ENCODE measurements at places on chromosomes 4 and X.
A peak's percentile ranks its signal among the peaks of the same experiment; 100 is the strongest.

DNA sequence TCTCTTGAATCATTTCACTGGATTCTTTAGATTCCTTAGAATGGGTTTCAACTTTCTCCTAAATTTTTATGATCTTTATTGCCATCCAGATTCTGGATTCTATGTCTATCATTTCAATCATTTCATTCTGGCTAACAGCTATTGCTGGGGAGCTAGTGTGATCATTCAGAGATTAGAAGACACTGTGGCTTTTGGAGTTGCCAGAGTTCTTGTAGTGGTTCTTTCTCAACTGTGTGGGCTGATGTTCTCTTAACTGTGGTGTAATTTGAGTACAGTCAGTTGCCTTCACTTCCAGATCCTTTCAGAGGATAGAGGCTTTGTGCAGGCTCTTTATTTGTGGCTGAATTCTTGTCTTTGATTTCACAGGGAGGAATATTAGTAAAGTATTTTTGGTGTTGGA lies 12.1 kb upstream of the CSN2 start:
- DNase-seq = no peak

DNA sequence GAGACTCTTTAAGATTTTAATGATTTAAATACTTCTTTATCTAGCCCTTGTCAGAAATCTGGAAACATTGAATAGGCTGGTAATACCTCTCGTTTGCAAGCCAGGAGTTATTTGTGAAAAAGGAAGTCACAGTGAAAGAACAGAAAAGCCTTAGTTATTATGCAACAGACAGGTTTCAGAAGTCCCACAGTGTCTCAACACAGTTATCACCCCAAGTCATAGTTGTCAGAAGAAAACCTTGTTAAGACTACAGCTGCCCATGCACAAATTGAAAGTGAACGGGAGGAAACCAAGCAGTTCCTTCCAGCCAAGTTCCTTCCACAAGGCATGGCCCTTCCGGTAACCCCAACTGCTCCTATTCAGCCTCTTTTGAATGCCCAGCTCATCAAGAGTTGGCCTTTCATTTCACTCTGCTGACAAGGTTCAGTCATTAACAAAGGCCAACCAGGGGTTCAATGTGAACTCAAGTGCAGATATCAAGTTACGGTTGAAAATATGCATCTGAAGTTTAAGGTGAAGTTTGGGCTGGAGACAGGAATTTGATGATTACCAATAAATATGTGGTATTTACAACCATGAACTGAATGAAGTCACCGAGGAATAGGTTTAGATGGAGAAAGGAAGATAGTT lies 15.6 kb downstream of the ALPK1 start:
- DNase-seq = no peak

DNA sequence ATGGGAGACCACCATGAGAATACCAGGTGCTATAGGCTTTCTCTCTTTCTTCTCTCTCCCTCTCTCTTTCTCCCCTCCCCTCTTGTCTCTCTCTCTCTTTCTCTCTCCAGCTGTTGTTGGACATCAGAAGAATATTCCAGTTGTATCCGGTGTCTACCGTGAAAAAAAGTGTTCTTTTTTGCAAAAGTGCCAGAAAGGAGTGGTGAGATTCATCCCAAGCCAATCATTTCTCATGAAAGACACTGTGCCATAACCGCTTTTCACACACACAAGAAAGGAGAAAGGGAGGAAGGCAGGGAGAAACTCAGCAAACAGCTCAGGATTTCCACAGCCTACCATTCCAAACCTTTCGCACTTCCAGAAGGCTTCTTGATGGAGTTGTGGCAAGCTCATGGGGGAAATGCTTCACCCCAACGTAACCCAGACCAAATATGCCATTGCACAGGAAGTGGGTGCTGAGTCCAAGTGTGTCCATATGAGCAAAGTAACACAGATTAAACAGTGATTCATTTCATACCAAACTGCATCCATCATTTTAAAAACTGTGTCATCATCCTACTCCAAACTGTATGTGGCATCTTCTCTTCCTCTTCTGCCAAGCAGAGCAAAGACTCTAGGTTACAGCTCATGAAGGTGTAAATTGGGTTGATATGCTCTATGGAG lies 224.0 kb downstream of the APBB2 start:
- no peak for DNase-seq

GRCh38 chr4:180710628-180711337 lies 1532.4 kb upstream of the TENM3 start:
- DNase-seq = no peak

GRCh38 chr4:110487873-110488272 lies 11.9 kb downstream of the ENPEP start:
- no peak for DNase-seq

GRCh38 chr4:74632634-74633033 lies 161.7 kb downstream of the BTC start:
- DNase-seq = peak; percentile 37

- DNase-seq = no peak
Observed at GRCh38 chr4:15755321-15756155, 22.6 kb upstream of the CD38 start.

DNA sequence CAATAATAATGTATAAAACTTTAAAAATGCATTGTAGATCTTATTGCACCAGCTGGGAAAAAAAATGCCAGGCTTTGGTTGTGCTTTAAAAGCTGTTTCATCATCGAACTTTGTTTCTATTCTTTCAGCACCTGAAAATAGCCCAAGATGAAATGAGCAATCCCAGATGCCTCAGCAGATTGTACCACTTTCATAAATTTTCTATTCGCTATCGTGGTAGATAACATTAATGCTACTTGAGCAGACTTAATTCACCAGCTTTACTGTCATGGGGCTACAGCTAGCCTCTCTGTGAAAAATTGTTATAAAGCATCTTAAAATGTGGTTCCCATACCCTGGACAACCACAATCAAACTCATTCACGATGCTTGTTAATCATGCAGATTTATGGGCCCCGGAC lies 599.6 kb upstream of the HS3ST1 start:
- DNase-seq = no peak

- DNase-seq = no peak
Observed at GRCh38 chr4:71201817-71202576, 136.8 kb upstream of the SLC4A4 start.

DNA sequence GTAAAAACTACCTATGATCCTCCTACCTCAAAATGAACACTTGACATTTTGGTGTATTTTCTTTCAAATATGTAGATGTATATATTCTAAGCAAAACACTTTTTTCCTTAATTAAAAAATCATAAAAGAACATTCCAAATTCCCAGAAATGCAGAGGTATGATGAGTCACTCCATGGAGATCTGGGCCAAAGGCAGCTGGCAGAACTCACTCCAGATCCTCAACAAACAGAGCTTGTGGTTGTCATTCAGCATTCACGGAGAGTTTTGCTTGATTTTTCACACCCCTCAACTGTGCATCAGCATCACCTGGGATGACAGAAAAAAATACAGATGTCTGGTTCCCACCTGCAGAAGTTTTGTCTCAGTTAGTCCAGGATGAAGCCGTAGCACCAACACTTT lies 144.6 kb downstream of the KIT start:
- DNase-seq = no peak

- DNase-seq = no peak
Observed at GRCh38 chrX:105282077-105282476, 61.6 kb upstream of the TEX13A start.

GRCh38 chr4:57214654-57215411 lies 104.6 kb upstream of the IGFBP7 start:
- DNase-seq = no peak

GRCh38 chrX:85375333-85375738 lies 4.1 kb downstream of the POF1B start:
- no peak for DNase-seq

DNA sequence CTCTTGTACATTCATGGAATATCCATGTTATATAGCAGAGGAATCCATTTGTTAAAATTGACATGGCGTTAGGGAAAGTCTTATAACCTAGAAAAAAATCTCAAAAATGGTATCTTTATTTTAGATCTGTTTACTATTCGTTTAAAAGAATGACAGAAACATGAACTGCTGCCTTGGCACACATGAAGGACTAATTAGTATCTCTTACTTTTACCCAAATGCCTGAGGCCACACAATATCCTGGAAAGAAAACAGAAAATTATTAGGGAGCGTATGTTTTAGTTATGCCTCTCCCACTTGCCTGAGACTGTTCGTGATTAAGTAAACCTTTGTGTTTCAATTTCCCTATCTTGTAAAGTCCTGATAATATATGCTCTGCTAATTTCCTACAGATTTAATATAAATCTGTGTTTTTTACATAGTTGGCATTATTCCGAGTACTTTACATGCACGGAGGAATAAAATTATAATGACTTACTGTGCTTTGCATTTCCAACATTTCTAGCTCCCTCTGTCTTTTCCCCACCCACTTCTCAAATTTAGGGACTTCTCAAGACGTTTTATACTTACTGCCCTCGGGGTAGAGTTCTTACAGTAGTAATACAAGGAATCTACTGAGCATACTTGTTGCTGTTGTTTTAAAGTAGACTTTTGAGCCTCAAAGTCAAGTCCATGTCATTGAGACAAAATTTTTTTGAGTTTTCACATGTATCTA lies 147.3 kb downstream of the VEGFC start:
- DNase-seq = no peak

GRCh38 chr4:20251031-20251795 lies 492 bp upstream of the SLIT2 start:
- no peak for DNase-seq

GRCh38 chrX:37383313-37383712 lies 34.1 kb downstream of the PRRG1 start:
- no peak for DNase-seq

- DNase-seq = no peak
Observed at GRCh38 chr4:6245246-6246169, 24.1 kb upstream of the WFS1 start.

GRCh38 chrX:81174286-81174685 lies 27.4 kb downstream of the HMGN5 start:
- no peak for DNase-seq

DNA sequence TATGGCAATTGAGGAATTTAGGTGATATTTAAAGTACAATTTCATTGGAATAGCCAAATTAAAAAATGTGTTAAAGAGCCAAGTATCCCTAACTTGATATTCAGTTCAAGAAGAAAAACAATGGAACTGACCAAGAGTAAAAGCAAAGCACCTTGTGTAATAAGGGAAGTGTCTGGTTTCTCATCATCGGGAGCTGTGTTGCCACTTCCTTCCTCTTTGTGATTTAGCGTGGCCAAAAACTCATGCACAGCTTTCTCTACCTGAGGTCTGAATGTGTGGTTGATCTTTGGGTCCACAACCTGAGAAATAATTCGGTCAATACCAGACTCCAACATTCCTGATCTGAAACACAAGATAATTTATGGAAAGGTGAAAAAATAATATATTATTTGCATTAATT lies 12.4 kb downstream of the BOD1L1 start:
- no peak for DNase-seq

DNA sequence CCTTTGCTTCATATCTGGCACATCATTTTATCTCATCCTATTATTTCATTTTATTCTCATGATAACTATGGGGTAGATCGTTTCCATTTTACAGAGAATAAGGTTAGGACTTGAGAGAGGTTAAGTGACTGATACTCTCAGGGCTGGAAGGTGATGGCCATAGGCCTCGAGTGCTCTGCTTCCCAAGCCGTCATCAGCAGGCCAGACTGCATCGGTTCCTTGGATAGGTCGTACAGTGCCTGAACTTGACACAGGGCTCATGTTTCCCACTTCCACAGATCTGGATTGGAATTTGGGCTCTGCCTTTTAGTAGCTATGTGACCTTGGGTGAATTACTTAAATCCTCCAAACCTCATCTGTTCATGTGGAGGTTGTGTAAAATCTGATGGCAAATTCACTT lies 81.4 kb downstream of the TMEM131L start:
- DNase-seq = no peak

DNA sequence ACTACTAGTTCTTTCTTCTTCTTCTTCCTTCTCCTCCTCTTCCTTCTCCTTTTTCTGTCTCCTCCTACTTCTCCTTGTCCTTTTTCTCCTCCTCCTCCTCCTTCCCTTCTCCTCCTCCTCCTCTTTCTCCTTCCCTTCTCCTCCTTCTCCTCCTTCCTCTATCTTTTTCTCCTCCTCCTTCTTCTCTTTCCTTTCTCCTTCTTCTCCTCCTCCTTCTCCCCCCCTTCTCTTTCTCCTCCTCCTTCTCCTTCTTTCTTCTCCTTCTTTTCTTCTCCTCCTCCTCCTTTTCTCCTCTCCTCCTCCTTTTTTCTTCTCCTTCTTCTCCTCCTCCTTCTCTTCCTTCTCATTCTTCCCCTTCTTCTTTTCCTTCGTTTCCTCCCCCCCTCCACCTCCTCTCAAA lies 21.8 kb upstream of the NAP1L5 start:
- DNase-seq = no peak

DNA sequence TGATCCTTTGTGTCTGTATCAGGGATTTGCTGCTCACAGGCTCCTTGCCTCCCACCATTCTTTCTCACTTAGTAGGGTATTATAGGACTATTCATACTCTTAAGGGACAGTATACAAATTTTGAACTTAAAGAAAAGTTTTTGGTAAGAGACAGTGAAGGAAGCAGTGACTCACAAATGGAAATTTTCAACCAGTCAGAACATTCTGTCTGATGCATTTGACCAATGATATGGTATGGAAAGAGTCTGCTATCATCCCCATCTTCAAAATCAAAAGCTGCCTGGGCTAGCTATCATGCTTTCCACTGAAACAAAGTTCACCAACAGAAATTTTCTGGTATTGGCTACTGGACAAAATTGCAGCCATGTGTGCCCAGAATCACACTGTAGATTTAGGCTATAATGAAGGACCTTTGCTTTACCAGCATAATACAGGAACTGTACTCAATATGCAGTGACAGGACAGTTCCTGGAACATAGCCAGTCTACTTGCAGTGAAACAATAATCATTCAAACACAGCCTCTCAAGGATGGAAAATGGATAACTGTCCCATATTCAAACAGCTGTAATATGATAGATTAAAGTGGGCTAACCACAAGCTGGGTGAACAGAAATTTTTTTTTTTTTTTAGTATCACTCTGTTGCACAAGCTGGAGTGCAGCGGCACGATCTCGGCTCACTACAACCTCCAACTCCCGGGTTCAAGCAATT lies 109.0 kb upstream of the ACSL4 start:
- no peak for DNase-seq

GRCh38 chr4:5144384-5144783 lies 93.1 kb downstream of the STK32B start:
- no peak for DNase-seq

GRCh38 chrX:17632942-17633341 lies 104.4 kb upstream of the SCML1 start:
- DNase-seq = no peak

Measured in CD4-positive, alpha-beta memory T cell (primary cell).